Activated gamma-delta T cell treated with anti-CD3 and anti-CD28 coated beads, Interleukin-2, amount 50 U/mL, for 16 hours (primary cell): ENCODE measurements at places on chromosomes 16 and 17.

- DNase-seq = no peak
These were observed 341.4 kb downstream of the FOXL1 start for GRCh38 chr16:86919578-86920305.

GRCh38 chr17:16938496-16939207, 33.3 kb downstream of the TNFRSF13B start:
- DNase-seq = no peak

GRCh38 chr16:81481207-81481821, 36.7 kb downstream of the CMIP start:
- DNase-seq = no peak

DNA sequence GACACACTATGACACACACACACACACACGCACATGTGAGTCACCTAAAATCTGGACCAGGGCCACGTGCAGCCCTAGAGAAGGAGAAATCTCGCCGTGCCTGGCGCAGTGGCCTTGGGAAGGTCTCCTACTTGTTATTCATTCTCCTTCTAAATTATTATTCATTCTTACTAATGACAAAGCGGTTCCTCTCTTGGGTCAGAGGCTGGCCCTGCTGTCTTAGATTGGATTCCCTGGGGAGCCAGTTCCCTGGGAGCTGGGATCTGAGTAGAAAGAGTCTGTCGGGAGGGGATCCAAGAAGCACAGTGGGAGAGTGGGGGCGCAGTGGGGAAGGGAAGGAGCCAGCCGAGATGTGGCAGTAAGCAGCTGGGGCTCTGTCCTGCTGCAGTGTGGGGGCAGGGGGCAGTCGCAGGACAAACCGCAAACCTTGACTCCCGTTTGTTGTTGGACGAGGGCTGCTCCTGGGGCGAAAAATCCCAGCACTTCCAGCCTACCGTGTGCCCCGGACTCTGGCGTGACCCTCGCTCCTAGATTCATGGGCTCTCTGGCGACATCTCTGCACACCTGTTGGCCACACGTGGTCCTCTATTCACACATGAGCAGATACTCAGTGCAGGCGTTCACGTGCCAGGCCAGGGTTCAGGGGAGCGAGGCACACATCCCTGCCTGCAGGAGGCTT, 18.7 kb upstream of the JPH3 start:
- no peak for DNase-seq
